ENCODE measurements at places on chromosomes 3 and 15.

- DNase-seq, result no peak
Observed at GRCh38 chr3:113055201-113055600, 64.4 kb downstream of the GTPBP8 start.

DNA sequence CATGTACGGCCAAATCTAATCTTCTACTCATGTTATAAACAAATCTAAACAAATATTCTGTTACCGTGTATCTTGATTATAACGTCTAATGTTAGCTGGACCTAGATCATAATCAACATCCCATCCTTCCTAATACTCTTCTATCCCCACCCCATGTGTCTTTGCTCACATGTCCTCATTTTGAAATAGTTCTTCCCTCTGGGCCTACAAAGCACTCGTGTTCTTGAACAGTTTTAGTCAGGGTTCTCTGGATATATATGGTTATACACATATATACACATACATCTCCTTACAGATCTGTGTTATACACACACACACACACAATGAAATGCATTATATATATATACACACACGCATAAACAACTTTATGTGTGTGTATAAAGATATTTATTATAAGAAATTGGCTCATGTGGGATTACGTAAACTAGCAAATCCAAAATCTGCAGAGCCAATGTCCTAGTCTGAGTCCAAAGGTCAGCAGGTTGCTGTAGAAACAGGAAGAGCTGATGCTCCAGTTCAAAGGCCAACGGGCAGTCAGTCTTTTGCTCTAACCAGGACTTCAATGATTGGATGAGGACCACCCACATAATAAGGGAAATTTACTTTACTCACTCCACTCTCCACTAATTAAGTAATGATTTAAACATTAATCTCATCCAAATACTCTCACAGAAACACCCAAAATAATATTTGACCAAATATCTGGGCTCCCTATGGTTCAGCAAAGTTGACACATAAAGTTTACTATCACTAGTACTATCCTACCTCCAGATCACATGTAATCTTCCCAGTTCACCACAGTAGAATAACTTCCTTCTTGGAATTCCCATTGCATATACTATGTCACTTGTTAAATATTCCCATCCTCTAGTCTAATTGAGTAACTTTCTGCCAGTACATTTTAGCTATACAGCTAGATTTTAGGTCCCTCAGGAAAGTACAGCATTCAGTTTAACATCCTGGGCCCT lies 450.0 kb downstream of the ROBO1 start:
- no peak for DNase-seq

DNA sequence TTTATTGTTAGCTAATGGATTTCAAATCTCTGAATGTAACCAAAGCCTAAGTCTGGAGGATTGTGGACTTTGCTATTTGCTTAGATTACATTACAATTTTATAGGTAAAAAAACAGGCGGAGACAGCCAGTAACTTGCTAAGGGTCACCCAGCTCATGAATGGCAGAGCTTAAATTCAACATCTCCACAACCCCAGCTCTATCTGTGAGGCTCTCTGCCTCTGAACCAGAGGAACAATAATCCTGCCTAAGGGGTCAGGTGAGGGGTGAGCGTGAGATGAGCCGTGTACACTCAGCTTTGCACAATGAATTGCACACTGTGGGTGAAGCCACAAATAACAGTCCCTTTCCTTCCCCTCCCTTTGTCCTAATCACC lies 69.8 kb upstream of the SPATA12 start:
- DNase-seq, result no peak

DNA sequence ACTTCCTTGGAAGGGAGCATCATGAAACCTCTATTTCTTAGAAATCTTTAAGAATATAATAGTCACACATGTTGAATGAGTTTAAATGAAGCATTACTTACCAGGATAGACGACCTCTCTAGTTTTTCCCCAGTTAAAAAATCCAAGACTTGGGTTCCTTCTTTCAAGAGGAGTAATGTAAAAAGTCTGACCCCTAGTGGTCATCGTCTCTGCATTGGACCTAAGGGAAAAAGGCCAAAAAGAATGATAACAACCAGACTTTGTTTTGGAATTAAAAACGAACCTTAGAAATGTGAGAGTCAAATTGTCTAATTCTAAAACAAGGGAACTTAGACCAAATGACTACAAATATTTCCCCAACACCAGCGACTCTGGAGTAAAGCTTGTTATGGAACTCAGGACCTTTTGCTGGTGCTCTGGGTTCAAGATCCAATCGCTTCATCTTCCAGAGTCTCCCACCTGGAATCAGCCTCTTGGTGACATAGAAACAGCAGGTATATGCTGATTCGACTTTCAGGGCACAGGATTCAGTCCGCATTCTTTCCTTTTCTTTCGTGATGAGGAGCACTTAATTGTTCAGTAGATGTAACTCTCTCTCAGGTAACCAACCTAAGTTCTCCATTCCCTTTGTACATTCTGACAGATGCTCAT lies 214.8 kb upstream of the TPRG1 start:
- no peak for DNase-seq

DNA sequence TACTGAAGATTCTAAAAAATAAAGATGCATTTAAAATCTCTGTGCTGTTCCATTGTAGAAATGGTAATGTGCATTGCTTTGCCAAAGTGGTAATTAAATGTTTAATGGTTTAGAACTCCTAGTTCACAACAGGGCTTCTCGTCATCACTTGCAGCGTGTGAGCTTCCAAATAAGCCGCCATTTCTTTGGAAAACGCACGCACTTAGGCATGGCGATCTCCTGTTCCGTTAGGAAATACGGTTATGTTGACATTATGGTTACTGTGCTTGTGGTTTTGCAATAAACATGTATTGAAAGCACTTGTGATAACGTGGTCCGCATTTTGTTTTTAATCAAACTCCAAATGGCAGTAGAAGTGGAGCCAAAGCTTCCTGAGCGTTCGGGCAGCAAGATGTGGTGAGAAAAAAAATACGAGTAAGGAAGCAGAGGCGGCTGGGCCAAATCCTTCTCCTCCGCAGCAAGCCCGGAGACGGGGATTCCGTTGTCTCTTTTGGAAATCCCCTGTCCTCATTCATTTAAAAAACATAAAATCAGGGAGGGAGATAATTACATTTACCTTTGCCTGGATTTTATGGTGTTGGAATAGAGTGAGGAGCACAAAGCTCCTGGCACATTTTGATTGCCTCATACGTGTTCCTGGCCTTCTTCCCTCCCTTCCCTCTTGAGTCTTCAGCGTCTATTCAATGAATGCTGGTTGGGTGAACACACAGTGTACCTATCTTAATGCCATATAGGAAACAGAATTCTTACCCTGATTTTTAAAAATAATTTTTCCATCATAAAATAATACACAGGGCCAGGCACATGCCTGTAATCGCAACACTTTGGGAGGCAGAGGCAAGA lies 97.5 kb downstream of the SLC49A4 start:
- no peak for DNase-seq

- no peak for DNase-seq
Observed at GRCh38 chr15:43505738-43506137, 11.7 kb upstream of the MAP1A start.

- DNase-seq, result no peak
Observed at GRCh38 chr3:127788451-127788909, 33.8 kb downstream of the MGLL start.

- no peak for DNase-seq
Observed at GRCh38 chr3:165283328-165283727, 87.1 kb upstream of the SLITRK3 start.

- DNase-seq, result no peak
Observed at GRCh38 chr15:80948651-80949292, 40.8 kb downstream of the MESD start.

DNA sequence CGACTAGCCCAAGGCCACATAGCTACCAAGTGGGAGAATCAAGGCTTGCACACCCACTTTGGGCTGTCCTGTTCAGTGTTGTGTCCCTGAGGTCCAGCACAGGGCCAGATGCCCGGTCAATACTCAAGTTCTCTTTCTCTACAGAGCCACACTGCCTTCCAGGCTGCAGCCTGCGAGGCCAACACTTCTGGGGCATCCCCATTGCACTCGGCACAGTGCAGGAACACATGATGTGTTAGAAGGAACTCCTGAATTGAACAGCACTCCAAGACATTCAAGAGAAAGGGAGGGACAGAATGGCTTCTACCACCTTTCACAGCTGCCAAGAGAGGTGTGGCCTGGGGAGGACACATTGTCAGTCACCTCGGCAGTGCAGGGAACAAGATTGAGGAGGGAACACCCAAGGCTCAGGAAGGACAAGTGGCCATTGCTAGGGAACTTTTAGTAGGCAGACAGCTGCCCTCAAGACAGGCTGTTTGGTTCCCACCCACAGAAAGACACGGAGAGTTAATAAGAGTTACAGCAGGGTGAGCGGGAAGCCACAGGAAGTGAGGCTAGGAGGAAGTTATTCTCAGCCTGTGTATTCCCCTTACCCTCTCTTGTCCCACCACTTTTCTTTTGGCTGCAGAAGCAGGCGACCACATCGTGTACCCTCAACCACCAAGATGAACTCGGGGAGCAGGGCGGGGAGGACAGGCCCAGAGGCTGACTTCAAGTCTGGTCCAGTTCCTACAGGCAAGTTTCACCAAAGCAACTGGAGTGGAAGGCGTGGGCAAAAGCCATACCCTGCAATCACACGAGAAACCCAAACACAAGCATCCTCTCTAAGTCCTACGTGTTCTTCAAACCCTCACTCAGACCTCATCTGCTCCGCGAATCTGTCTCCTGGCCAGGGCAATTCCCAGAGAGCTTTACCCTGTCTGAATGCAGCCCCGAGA lies 69.4 kb downstream of the SRGAP3 start:
- no peak for DNase-seq

DNA sequence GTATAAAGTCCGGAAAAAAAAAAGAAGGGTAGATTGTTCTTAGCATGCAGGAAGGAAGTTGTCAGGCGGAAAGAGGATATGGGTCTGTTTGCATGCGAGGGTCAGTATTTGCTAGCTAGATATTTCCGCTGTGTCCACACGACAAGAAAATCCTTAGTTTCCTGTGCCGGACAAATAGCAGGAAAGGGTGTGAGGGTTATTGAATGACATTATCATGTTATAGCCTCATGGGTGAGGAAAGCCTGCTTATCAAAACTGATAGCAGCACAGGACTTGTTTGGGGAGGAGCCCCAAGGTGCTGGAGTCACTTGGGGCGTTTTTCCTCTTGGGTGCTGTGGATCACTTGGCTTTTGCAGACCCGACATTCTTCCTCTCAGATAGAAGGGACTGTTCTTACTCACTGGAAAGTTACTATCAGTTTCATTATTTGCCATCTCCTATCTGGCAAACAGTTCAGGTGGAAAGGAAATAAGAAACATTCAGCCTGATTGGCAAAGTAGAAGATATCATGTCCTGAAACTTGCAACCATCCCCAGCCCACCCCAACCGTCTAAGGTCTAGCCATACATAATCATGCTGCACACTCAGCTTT lies 127.2 kb upstream of the DPH6 start:
- DNase-seq, result no peak

DNA sequence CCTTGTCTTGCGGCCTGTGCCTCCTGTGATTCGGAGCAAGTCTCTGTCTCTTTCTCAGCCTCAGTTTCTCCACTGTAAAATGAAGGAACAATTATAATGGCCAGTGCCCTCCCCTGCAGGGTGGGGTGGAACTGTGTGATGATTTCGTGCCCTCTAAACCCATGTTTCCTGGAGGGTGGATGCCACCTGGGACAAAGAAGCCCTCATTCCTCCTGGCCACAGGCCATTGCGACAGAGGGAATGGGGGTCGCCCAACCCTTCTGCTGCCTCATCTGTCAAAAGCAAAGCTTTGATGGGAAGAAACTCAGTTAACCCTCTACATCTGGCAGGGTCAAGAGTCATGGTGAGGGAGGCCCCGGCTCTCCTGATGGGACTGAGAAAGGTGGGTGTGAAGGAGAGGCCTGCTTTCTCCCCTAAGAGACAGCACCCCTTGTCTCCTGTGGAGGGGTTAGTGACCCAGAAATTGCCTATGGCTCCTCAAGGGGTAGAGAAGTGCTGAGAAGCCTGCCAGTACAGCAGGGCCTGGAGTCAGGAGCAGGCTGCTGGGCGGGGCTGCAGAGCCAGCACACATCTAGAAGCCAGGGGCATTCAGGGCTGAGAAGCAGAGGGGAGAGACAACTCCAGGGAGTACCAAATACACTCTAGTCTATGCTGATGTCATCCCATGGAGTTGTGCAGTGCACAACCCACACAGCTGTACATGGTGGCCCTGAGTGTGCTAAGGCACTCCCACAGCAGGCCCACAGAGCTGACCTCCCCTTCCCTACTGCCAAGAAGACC lies 61.0 kb downstream of the PLXNA1 start:
- no peak for DNase-seq

Data from activated CD4-positive, alpha-beta T cell treated with anti-CD3 and anti-CD28 coated beads, Interleukin-2, amount 50 U/mL, for 24 hours (primary cell).